ENCODE measurements at places on chromosomes 13 and 19.
A peak's percentile ranks its signal among the peaks of the same experiment; 100 is the strongest.

- peak; percentile 58 for DNase-seq
Measured at GRCh38 chr19:16085115-16085514, 8.8 kb downstream of the TPM4 start.

GRCh38 chr19:54389553-54389952 lies 24.8 kb upstream of the LAIR1 start:
- DNase-seq, result no peak

GRCh38 chr19:5547881-5548280 lies 19.9 kb downstream of the TINCR start:
- peak; percentile 56 for DNase-seq

GRCh38 chr19:46447006-46447405 lies 18.3 kb upstream of the PNMA8C start:
- no peak for DNase-seq

DNA sequence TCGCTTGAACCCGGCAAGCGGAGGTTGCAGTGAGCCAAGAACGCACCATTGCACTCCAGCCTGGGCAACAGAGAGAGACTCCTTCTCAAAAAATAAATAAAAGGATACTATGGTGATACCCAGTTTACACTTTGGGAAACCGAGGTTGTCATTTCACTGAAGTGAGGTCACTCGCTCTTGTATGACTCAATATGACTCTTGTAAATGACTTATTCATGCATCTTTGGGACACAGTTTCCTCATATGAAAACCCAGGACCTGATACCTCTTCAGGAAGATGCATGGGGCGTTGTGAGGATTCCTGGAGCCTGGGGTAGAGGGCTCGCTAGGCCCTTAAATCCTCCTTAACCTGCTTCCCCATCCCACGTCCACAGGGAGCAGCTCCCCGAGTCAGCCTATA lies 4.5 kb downstream of the PSMD8 start:
- no peak for DNase-seq

DNA sequence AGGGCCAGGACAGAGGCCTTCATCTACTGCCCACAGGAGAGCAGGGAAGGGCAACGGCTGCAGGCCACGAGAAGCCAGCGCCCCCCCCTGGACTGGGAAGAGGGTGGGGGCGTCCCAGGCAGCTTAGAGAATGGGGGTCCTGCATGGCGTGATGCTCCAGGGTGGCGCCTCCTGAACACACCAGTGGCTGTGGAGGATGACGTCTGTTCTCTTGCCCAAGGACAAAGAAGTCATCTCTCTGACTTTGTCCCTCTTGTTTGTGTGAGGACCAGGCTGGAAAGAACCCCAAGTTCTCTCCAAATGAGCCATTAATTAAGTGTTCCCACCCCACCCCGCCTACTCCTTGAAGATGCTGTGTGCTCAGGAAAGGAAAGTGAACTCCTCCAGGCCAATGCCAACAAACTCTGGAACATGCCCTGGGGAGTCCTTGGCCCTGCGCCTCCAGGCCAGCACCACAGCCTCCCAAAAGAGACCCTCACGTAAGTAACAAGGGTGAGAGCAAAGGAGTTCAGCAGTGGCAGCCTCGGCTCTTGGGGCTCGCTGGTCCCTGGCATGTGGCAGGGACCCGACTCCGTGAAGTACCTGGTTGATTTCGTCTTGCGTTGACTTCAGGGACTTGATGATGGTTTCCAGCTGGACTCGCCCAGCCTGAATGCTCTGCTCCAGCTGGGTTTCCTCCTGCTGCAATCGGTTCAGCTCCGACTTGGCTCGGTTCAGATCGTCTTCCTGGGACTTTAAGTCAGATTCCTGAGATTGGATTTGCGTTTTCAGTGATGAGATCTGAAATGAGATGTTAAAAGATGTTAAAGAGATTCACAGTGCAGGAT lies 68.4 kb downstream of the EPS15L1 start:
- no peak for DNase-seq

- no peak for DNase-seq
Measured at GRCh38 chr13:75072891-75073290, 409.1 kb downstream of the TBC1D4 start.

DNA sequence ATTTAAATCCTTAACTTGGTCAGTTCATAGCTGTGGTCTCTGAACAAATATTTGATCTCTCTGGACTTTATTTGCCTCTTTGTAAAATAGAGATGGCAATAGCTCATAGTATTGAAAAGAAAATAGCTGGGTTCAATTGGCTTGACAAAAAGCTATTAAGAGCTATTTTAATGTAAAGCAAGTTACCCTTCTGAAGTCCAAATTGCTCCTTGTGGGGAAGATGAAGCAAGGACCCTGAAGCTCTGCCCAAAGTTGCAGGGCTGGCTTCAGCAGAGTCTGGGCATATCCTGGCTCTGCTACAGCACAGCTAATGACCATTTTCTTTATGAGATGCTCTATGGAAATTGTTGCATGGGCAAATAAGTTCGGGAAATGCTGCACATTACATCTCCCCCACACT lies 484.5 kb downstream of the TDRD3 start:
- no peak for DNase-seq

- no peak for DNase-seq
Measured at GRCh38 chr13:113033054-113033850, 64.2 kb downstream of the MCF2L start.

DNA sequence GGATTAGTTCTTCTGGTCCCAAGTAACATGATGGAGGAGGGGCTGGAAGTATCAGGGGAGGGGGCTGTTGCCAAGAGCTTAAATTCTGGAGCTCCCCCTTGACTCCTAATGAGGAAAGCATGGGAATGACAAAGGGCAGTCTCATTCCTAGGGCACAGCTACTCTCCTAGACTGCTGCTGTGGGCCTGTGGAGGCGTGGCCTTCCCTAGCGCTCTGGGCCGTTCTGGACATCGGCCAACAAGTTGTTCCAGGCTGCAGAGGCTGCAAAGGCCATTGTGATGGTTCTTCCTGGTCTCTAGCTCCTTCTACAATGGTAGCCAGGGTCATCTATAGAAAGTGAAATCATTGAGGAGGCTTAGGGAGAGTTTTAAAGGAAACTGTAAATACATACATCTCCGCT lies 916.6 kb downstream of the DIAPH3 start:
- DNase-seq, result peak; percentile 13

DNA sequence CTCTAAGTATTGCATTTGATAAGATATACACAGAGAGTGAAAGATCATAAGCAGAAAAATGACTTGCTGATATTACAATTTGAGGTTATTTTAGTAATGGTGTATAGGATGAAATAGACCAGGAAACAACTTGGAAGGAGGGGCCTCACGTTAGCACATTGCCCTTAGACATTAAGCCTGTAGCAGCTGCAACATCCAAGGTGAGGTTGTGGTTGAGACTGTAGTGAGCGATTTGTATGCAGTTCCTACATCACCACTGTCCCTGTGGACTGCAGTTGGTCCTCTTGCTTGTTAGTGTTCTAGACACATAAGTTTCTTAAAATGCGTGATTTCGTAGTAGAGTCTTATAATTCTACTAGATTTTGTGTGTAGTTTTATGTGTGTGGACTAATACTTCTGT lies 311.3 kb downstream of the ATP8A2 start:
- DNase-seq, result no peak

Data from EH (cell line).